ENCODE measurements at places on chromosomes 1 and 21. TPM values are rescaled to one million over a fixed set of nuclear protein-coding genes. Genes with fewer than 3 reads are reported as not detected.

GRCh38 chr1:181503171-181503810 is 20.0 kb downstream of the CACNA1E start:
- no peak overlapping the region for H3K27ac ChIP-seq
- H3K27me3 ChIP-seq: no peaks in the 10 kb centered on the region
- DNase-seq: peak; percentile 21

GRCh38 chr1:163877016-163877415 is 555.3 kb downstream of the NUF2 start:
- H3K4me3 ChIP-seq: no peak overlapping the region

GRCh38 chr1:194602184-194602583 is 1415.8 kb upstream of the B3GALT2 start:
- no peaks in the 10 kb centered on the region for H3K4me1 ChIP-seq
- H3K36me3 ChIP-seq: no peaks in the 10 kb centered on the region
- no peak overlapping the region for H3K27ac ChIP-seq
- H3K4me3 ChIP-seq: no peak overlapping the region

PTAFR gene
- total RNA-seq: 1.1 TPM

HIVEP3 gene
- total RNA-seq: 1.8 TPM

MRPS15 gene
- total RNA-seq: 106 TPM

GRCh38 chr1:110339407-110340206 is 430 bp downstream of the RBM15 start:
- H3K27me3 ChIP-seq: no peaks in the 10 kb centered on the region
- peak overlapping the region; percentile 99 for H3K27ac ChIP-seq
- DNase-seq: peak; percentile 38
- H3K4me3 ChIP-seq: peak overlapping the region; percentile 81

- DNase-seq: no peak
- no peaks in the 10 kb centered on the region for H3K4me1 ChIP-seq
- no peak overlapping the region for H3K4me3 ChIP-seq
Measured at GRCh38 chr1:192477630-192478029, 97.9 kb upstream of the RGS1 start.

DNA sequence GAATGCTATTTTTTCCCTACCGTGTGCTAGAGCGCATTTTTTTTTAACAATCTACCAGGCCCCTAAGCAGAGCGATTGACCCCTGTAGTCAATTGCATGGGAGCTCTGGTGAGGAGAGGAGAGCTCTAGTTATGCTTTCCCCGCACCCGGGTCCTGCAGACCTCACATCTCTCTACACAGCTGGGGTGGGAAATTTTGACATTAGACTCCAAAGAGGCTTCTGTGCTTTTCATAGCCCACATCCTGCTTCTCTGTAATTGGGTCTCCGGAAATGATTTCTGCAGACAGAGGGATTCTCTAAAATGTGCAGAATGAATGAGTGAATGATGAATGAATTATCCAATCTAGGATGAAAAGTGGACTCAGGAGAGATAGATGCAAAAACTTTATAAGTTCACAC is 41.5 kb upstream of the DUSP10 start:
- no peak overlapping the region for H3K27ac ChIP-seq
- no peaks in the 10 kb centered on the region for H3K4me1 ChIP-seq
- no peak for DNase-seq

- H3K4me3 ChIP-seq: no peak overlapping the region
- peak; percentile 25 for DNase-seq
- H3K36me3 ChIP-seq: no peaks in the 10 kb centered on the region
- H3K27ac ChIP-seq: no peak overlapping the region
Measured at GRCh38 chr1:111904478-111905218, 84.8 kb downstream of the KCND3 start.

DNA sequence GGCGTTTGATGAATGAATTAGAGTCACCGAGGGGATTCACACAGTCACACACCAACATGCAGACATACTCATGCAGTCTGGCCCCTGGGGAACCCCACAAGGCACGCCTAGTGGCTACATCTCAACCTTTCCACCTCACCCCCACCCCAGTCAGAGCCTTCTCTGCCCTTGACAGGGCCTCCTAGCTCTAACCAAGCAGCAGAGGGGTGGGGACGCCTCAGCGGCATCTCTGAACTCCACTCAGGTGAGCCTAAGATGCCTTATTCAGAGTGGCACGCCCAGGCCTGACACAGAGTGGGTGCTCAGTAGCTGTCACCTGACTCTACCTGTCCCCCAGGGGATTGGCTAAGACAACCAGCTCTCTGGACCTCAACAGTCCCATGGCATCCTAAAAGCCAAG is 3.7 kb upstream of the SDC3 start:
- H3K27ac ChIP-seq: no peak overlapping the region
- H3K27me3 ChIP-seq: no peaks in the 10 kb centered on the region
- no peak for DNase-seq
- H3K4me3 ChIP-seq: no peak overlapping the region

DNA sequence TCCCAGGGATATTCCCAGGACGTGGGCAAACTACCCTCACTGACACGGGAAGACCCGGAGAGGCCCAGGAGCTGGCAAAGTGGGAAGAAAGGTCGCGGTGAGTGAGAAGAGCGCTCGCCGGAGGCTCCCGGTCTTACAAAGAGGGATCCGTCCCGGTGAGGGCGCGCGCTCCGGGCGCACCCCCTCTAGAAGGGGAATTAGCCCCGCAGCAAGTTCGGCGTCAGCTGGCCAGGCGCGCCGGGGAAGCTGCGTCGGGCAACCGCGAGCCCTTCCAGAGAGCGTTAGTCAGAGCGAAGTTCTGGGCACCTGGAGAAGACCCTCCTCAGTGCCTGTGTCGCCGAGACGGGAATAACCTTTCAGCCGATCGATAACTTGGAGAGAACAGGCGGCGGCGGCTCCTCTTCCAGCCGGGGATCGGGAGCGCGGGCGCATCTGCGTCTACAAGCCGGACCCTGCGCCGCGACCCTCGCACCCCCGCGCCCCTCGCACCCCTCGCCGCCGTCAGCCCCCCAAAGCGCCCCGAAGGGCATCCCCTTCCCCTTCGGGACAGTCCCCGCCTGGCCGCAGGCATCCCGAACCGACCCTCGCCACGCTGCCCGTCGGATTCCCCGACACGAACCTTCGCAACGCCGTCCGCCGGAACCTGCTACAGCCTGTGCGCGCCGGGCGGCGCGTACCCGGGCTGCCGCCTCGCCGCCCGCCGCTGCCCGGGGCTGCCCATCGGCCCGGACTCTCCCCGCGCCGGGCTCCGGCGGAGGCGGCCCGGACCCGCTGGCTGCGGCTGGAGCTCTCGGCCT is 485 bp downstream of the SIPA1L2 start:
- H3K27me3 ChIP-seq: no peaks in the 10 kb centered on the region
- peak overlapping the region; percentile 33 for H3K27ac ChIP-seq
- DNase-seq: peak; percentile 17
- H3K4me3 ChIP-seq: peak overlapping the region; percentile 84

- H3K36me3 ChIP-seq: no peaks in the 10 kb centered on the region
- H3K4me3 ChIP-seq: no peak overlapping the region
- H3K4me1 ChIP-seq: peaks cover 3% of the 10 kb centered on the region
- H3K27ac ChIP-seq: no peak overlapping the region
- H3K27me3 ChIP-seq: peaks cover 25% of the 10 kb centered on the region
Measured at GRCh38 chr1:21619375-21619947, 49.7 kb downstream of the RAP1GAP start.

C8B gene
- 0.68 TPM for total RNA-seq

ZFP69B gene
- 0.20 TPM for total RNA-seq

DNA sequence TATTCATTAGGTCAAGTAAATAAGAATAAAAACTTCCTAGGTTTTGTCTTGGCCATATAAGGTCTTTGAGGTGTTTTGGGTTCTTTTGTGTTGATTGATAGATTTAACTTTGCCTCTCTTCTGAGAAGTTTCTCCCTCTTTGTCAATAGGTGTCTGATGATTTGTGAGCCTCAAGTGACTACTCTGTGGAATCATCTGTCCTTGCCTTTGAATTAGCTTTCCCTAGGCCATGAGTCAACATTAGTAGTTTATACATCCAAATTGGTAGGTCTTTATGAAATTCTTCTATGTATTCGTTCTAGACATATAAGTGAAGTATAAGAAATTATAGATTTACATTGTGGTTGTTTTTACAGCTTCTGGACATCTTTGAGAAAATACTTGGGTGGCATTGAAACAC is 864.4 kb downstream of the USP25 start:
- H3K27me3 ChIP-seq: no peaks in the 10 kb centered on the region
- no peaks in the 10 kb centered on the region for H3K36me3 ChIP-seq
- no peak overlapping the region for H3K27ac ChIP-seq
- H3K4me1 ChIP-seq: no peaks in the 10 kb centered on the region
- DNase-seq: no peak

GRCh38 chr1:119075614-119076013 is 64.8 kb downstream of the WARS2 start:
- H3K27ac ChIP-seq: no peak overlapping the region
- no peaks in the 10 kb centered on the region for H3K36me3 ChIP-seq
- no peak for DNase-seq
- H3K4me1 ChIP-seq: no peaks in the 10 kb centered on the region

DNA sequence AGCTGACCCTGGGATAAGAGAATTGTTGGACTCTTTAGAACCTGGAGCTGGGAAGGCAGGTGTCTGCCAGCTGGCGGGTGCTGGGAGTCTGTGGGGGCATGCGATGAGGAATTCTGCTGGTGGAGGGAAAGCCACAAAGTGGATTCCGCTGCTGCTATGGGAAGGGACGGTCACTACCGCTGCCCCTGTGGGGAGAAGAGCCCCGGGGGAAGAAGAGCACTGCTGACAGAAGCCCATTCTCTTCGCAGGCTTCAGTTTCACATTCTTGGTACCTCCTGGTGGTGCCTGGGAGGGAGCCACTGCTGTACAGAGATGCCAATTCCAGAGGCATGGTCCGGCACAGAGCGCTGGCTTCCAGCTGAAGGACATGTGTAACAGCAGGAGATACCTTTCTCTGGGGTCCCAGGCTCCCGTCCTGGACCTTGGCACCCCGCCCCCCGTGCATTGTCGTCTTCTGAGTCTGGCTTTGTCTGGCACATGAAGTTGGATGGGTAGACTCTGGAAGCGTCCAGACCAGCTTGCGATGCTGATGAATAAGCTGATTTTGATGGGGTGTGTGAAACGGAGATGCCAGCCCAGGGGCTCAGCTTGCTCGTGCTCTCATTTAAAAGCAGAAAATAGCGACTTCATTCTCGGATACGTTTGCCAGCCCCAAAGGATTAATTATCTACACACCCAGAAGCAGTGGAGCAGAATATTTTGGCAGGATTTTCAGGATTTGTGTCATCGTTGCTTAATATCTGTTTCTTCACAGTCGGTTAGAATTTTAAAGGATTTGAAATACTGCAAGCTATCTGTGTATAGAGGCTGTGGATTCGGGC is 13.2 kb downstream of the PDXK start:
- H3K4me1 ChIP-seq: peaks cover 35% of the 10 kb centered on the region
- no peaks in the 10 kb centered on the region for H3K36me3 ChIP-seq
- no peak overlapping the region for H3K27ac ChIP-seq
- no peak overlapping the region for H3K4me3 ChIP-seq

DNA sequence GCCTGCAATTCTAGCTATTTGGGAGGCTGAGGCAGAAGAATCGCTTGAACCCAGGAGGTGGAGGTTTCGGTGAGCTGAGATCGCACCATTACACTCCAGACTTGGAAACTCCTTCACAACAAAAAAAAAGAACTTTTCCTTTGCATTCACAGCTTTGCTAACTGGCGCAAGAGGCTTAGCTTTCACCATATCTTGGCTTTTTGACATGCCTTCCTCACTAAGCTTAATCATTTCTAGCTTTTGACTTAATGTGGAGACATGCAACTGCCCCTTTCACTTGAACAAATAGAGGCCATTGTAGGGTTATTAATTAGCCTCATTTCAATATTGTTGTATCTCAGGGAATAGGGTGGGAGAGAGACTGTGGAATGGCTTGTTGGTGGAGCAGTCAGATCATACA is 8.7 kb downstream of the KPNA6 start:
- no peaks in the 10 kb centered on the region for H3K27me3 ChIP-seq
- no peak for DNase-seq
- H3K27ac ChIP-seq: no peak overlapping the region
- no peak overlapping the region for H3K4me3 ChIP-seq
- H3K36me3 ChIP-seq: no peaks in the 10 kb centered on the region

GRCh38 chr1:209879539-209879938 is 51.8 kb downstream of the UTP25 start:
- H3K36me3 ChIP-seq: no peaks in the 10 kb centered on the region
- H3K4me1 ChIP-seq: no peaks in the 10 kb centered on the region
- no peak overlapping the region for H3K27ac ChIP-seq
- H3K4me3 ChIP-seq: no peak overlapping the region
- no peak for DNase-seq

TNFRSF18 gene
- total RNA-seq: not detected

- peak; percentile 62 for DNase-seq
- H3K27ac ChIP-seq: peak overlapping the region; percentile 77
- H3K36me3 ChIP-seq: no peaks in the 10 kb centered on the region
- H3K27me3 ChIP-seq: no peaks in the 10 kb centered on the region
- H3K4me3 ChIP-seq: peak overlapping the region; percentile 34
Measured at GRCh38 chr21:28111151-28111619, 881.5 kb downstream of the LTN1 start.

DNA sequence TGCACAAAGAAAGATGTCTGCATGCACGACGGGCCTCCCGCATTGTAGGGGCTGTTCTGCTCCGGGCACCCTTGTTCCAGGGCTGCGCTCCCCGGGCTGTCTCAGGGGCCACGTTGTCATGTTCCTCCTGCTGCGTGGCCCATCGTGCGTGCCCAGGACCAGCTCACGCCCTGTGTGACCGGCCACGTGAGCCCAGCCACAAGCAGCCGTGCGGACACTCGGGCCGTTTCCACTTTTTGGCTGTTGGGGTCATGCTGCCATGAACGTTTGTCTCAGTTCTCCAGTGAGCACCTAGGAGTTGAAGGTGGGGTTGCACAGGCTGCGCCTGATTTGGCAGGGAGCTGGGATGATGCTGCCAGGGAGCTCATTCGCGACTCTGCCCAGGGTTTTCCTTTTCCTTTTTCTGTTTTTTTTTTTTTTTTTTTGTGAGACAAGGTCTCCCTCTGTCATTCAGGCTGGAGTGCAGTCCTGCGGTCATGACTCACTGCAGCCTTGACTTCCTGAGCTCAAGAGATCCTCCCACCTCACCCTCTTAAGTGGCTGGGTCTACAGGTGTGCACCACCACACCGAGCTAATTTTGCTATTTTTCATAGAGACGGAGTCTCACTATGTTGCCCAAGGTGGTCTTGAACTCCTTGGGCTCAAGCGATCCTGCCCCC is 17.4 kb downstream of the PDXK start:
- no peaks in the 10 kb centered on the region for H3K27me3 ChIP-seq
- no peak overlapping the region for H3K27ac ChIP-seq
- H3K36me3 ChIP-seq: no peaks in the 10 kb centered on the region
- peaks cover 13% of the 10 kb centered on the region for H3K4me1 ChIP-seq
- no peak for DNase-seq

DNA sequence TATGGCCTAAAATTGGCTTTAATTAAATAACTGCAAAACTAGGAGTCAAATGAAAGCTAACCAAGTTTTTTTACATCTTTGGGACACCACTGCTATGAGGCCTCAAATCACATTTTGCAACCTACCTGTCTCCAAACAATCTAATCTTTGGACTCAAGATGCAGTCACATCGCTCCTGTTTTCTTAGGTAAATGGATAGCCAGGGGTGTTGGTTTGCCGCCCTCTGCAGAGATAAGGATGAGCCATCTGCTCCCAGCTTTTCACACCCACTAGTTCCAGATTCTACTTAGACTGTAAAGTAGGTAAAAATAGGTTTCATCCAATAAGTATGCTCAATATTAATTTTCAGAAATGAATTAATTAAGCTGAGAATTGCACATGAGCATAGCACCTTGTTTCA is 456.5 kb downstream of the KIF26B start:
- no peaks in the 10 kb centered on the region for H3K4me1 ChIP-seq
- H3K36me3 ChIP-seq: no peaks in the 10 kb centered on the region
- no peak overlapping the region for H3K27ac ChIP-seq
- no peaks in the 10 kb centered on the region for H3K27me3 ChIP-seq

- no peaks in the 10 kb centered on the region for H3K27me3 ChIP-seq
- H3K4me3 ChIP-seq: no peak overlapping the region
- peaks cover 54% of the 10 kb centered on the region for H3K4me1 ChIP-seq
- peak overlapping the region; percentile 76 for H3K27ac ChIP-seq
Measured at GRCh38 chr1:54312796-54313316, 93.3 kb downstream of the SSBP3 start.

PTGFRN gene
- 1.5 TPM for total RNA-seq

All from gastrocnemius medialis (tissue), 4 donors.